ENCODE measurements at places on chromosomes 4 and X.

DNA sequence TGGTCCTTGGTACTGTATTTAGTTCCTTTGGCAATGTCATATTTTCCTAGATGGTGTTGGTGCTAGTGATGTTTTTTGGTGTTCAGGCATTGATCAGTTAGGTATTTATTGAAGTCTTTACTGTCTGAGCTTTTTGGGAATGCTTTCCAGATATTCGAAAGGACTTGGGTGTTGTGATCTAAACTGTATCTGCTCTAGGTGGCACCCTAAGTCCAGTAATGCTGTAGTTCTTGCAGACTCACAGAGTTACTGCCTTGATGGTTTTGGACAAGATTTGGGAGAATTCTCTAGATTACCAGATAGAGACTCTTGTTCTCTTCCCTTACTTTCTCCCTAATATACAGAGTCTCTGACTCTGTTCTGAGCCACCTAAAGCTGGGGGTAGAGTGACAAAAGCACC, 513.6 kb upstream of the PITX2 start:
- no peak for DNase-seq

DNA sequence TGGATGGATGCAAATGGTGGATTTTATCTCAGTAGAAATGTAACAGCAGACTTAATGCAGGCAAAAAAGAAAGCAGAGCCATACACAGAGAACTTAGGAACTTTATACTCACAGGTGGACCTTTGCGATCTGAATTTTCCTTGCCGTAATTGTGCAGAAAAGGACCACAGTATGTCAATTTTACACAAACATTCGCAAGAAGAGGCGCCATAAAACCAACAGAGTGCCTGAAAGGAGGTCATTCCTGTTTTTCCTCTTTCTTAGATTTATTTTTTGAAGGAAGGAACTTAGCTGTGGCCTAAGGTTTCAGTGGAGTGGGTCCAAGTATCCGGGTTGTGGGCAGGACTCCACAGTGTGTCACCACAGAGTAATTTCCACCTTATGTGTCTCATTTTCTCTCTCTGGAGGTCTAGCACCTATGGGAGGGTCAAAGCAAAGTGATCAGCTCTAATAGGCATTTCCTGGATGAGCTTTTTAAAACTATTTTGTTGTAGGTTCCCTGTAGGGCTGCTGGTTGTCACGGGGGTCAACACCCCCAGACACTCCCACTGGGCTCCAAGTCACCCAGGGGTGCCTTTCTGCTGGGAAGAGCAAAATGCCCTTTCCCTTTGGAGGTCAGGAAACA, 24.7 kb upstream of the PBDC1 start:
- no peak for DNase-seq

DNA sequence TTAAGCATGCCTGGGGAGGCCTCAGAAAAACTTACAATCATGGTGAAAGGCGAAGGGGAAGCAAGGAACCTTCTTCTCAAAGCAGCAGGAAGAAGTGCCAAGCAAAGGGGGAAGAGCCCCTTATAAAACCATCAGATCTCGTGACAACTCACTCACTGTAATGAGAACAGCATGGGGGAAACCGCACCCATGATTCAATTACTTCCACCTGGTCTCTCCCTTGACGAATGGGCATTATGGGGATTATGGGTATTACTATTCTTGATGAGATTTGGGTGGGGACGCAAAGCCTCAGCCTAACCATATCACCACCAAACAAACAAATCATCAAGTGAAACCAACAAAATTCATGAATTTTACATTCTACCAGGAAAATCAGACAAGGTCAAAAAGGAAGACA, 76.7 kb upstream of the TAB3 start:
- DNase-seq = no peak

DNA sequence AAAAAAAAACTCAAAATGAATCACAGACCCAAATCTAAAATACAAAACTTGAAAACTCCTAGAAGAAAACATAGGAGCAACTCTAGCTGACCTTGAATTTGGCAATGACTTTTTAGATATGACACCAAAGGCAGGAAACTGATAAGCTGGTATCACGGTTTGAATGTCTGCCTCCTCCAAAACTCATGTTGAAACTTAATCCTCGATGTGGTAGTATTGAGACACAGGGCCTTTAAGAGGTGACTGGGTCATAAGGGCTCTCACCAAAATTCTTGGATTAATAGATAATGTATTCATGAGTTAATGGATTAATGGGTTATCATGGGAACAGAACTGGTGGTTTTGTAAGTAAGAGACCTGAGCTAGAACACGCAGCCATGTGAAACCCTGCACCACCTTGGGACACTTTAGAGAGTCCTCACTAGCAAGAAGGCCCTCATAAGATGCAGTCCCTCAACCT, 40.5 kb downstream of the FRYL start:
- no peak for DNase-seq

DNA sequence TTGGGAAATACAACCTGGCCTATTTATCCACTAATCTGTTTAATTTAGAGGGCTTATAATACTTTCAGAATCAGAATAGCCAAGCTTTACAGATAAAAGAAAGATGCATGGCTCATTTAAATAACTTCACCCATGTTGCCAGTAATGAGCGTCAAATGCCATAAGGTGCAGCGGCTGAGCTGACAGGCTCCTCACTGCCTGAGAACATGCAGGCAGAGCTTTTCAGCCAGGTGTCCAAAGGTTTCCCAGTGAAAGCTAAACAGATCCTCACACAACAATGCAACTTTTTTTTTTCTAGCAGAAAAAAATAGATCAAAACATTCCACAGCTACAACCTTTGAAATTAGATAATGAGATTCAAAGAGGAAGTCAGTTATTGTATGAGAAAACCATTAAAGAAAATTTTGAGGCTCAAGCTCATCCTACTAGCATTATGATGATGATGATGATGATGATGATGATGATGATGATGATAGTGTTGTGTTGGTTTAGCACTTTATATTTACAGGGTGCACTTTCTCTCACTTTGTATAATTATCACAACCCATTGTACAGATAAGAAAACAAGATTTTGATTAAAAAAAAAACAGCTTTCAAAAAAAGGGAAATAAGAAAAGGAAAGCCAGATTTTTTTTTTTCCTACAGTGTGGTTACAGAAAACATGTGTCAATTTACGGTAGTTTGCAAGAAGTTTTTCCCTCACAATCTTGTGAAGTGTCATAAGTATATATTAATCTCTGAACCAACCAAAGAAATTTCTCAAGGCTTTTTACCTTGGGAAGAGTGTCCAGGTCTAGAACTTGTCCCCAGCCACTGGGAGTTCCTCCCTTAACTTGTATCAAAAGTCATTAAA, 12.2 kb upstream of the TNIP3 start:
- no peak for DNase-seq

DNA sequence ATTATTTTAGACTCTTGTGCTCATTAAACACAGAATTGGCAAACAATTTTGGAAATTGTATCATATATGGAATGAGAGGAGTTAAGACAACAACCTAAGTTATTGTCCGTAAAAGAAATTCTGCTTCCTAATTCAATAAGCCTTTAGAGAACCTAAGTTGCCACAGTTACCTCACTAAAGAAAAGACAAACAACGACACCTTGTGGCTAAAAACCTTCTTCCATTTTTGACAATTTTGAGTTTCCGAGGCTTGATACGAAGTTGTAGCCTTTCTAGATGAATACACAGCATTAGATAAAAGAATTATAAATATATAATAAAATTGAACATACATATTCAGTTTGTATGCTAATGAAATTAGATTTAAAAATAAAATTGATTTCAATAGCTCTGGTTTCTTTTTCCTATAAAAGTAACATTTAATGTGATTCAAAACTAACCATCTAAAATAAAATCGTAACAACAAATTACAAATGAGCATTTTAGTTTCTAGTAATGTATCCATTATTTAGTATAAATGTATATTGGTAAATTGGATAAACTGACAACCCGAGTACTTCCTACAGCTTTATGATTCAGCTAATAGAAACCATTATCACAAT, 275.1 kb downstream of the GPM6A start:
- no peak for DNase-seq

DNA sequence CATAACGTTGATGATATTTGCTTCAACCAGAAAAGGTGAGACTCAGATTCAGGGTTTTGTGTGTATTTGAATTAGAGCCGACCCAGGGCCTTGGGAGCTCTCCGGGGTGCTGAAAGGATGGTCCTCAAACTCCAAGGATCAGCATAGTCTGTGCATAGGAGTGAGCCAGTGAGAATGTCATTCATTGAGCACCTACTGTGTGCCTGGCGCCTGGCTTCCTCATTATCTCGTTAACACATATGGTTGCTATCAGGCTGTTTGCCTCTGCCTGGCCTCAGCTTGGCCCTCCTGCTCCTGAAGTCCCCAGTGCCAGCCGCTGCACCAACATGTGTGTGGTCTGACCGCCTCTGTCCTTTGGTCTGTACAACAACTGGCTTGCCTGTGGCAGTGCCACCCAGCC, 25.1 kb upstream of the JAKMIP1 start:
- DNase-seq = peak; percentile 11

- no peak for DNase-seq
Observed at GRCh38 chrX:51759055-51759839, 16.0 kb downstream of the GSPT2 start.

- no peak for DNase-seq
Observed at GRCh38 chr4:996997-997374, 3.8 kb upstream of the SLC26A1 start.

GRCh38 chr4:144360146-144360793, 219.8 kb upstream of the GYPA start:
- no peak for DNase-seq

DNA sequence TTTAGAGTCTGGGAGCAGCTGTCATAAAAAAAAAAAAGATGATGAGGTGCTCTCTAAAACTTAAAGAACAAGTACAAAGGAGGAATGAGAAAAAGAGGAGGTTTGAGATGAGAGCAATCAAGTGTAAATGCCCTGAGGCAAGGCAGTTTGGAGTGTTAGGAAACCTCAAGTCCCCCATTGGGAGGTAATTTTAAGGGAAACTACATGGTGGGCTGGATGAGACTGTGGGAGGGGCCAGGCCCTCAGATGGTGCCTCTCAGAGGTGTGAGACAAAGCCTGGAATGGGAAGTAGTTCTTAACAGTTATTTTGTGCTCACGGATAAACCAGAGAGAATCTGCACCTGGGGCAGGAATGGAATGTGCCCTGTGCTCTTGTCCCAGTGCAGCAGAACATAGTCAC, 1.9 kb upstream of the MAGEB3 start:
- no peak for DNase-seq

GRCh38 chr4:37889849-37890800, 759 bp upstream of the TBC1D1 start:
- peak; percentile 45 for DNase-seq
